RWPE2 (cell line): ENCODE measurements at places on chromosomes 3 and 15.

DNA sequence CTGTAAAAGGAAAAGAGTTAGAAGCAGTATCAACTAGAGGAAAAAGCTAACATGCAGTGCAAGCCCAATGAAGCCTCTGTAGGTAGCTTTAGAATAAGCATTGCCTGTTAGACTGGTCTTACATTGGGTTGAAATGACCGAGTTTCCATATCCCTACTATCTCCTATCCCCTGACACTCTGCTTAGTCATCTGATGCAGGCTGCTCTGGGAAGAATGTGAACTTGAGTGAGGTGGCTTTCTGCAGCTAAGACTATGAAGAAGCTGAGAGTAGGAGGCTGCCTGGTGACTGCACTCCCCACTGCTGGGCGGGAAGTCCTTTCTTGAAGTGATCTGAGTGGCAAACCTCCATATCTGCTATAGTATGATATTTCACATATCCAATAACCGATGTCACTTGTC, 64.7 kb downstream of the OXSM start:
- no peak for DNase-seq

DNA sequence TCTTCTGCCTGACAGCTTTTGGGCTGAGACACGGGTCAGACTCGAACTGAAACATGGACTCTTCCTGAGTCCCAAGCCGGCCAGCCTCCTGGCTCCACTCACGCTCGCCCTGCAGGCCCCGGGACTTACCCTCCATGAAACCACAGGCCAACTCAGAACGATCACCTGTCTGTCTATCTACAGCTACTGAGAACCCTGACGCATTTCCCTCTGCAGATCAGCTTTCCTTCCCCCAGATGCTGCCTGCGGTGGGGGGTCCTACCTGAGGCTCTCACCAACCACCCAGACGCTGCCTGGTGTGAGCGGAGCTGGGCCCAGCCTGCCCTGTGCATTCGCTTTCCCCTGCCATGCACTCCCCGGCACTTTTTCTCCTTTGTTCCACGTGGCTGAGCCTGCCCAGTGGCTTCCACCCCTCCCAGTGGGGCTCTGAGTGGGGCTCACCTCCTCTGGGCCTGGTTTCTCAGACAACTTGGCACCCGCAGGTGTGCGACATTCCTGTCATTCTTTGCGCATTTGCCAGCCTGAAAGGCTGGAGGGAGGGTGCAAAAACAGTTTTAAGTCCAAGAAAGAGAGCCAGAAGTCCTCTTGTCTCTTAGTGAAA, 60.2 kb downstream of the PLXNA1 start:
- DNase-seq: peak; percentile 67

- no peak for DNase-seq
Measured at GRCh38 chr15:69535101-69535638, 82.6 kb downstream of the RPLP1 start.

GRCh38 chr3:73029321-73029796, 32.1 kb upstream of the EBLN2 start:
- DNase-seq: no peak

DNA sequence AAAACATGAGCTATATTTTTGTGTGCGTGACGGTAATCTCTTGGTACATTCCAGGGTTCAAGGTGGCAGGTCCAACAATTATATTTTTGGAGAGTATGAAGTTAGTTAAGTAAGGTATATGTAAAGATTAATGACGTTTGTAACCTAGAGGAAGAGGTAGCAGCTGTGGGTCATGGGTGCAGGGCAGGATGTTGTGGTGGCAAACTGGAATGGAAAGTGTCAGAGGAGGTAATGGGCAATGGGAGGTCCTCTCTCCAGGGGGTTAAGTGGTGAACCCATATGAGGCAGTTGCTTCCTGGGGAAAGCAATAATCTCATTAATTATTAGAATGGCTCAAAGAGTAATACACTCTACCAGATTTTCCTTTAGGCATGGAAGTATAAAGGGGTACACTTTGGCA, 1.0 kb upstream of the CD200R1L start:
- no peak for DNase-seq

GRCh38 chr3:4091786-4092185, 211.4 kb upstream of the SETMAR start:
- DNase-seq: no peak

DNA sequence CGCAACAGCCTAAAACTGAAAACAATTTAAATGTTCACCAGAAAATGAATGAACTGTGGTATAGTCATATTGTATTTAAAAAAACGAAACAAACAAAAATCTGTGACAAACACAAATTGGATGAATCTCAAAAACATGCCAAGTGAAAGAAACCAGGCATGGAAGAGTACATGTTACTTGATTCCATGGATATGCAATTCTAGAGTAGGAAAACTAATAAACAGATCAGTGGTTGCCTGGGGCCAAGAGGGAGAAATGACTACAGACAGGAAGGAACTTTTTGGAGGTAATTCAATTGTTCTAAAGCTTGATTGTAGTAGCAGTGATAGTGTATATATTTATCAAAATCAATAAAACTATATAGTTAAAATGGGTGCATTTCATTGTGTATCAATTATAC, 16.8 kb downstream of the UBE3A start:
- no peak for DNase-seq

DNA sequence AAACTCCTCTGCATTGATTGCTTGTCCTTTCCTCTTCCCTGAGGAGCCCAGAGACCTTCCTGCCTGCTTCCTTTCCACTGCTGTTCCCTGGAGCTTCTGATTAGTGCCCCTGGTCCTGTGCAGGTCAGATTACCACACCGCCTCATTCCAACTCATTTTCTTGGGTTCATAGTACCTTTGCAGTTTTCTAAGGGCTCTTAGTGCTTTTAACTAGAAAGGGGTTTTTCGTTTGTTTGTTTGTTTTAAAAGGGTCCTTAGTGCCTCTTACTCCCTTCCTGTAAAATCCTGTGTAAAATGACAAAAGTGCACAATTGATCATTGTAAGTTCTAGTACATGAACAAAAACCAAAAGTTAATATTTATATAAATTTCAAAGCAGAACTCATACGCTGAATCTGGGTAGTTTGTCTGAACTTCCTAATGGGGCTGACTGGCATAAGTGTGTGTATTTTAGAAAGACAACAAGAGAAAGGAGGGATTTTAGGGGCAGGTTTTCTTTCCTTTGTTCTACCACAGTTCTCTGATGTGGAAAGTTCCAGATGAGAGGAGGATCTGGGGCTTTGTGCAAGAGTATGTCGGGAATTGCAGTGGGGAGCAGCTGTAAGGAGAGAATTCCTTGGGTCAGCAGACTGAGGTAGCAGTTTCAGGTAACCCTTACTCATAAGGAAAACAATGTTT, 30.6 kb downstream of the SNRK start:
- no peak for DNase-seq

- no peak for DNase-seq
Measured at GRCh38 chr3:106167728-106168127, 298.9 kb upstream of the CBLB start.

DNA sequence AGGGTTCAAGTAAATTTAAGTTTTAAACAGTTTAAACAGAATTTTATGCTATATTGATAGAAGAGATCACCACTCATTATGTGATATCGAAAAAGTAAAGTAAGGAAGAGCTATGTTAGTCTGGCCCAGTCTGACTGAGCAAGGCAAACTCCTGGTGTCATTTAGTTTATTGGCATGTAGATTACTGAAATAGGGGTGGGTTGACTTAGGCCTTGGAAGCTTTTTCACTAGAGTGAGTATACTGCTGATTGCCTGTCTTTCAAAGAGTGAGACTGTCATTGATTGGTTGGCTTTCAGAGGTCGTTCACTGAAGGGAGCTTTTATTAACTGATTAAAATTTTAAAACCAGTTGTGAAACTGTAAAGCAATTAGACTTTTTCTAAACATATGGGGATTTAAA, 294.5 kb downstream of the NAALADL2 start:
- DNase-seq: no peak

DNA sequence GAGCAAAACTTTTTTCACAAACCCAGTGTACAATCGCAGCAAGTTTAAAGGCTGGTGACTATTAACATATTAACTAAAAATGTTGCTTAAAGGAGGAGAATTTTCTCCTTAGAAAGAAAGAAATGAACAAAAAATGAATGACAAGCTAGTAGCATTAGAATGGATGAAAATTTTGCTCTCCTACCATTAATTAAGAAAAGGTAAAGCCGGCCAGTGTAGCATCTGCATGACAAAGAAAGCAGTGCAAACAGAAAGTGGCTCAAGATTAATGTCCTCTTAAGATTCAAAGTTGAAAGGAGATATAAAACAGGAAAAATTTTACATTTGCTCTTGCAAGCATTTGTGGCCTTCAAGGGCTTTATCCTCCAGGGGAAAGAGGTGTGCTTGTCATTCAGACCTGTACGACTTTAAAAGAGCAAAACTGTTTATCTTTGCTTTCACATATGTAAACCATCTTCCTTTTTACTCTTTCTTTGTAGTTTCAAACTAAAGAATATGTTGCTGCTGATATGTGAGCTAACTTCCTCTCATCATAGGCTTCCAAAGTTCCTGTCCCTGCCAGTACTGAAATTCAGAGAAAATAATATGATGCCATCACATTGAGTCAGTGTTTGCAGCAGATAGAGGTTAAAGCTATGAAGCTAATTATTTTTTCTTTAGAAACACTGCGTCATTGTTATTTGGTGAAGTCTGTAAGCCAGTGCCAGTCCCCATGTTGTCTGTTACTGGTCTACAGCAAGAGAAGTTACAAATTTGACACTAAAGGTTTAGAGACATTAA, 439.1 kb upstream of the GRM7 start:
- no peak for DNase-seq

- DNase-seq: no peak
Measured at GRCh38 chr15:47885920-47886319, 168.6 kb downstream of the SEMA6D start.

DNA sequence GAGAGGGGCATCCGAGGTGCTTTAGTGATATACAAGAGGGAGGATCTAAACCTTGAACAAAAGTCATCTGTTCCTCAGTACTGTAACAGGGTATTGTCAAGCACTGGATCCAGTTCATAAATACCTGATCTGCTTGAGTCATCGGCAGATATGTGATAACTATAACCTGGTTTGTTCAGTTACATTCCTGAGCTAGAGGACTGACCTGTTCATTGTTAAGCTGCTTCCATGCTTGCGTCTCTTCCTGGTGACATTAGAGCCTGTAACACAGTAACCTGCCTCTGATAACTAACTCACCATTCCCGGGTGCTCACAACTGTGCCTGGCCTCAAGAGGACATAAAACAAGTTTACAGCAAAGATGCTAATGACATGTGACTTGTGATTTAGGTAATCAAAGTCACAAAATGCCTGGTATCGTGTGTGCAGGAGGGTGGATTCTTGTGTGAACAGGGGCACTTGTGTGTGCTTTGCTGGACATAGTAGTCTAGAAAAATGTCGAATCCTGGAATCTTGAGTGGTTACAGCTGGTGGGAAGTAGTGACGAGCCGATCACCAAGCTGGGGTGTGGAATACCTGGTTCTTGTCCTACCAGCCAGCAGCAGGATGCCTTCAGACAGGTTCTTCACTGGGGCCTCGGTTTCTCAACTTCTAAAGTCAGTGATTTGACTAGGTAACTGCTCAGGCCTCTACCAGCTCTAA, 30.9 kb upstream of the POLR2M start:
- DNase-seq: no peak

- no peak for DNase-seq
Measured at GRCh38 chr15:28006116-28006905, 92.8 kb downstream of the OCA2 start.

DNA sequence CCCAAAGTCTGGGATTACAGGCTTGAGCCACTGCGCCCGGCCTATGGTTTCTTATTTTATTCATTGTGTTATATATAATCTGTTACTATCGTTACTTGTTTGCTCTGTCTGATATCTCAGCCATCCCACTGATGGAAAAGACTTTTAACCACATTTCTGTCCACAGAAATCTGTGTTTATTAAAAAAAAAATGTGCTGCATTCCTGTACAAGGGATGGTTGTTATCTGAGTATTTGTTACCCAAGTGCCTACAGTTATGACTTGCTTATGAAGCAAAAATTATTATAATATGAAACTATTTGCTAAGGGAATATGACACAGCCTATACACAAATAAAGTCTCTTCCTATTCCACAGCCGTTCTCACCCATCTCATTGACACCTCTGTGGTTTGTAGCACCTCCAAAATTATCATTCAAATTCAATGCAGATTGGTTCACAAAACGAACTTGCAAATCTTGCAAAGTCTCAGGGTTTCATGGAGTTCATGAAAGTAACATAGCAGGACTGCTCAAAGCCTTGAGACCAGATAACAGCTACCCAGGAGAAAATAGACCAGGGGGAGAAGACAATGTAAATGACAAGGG, 47.4 kb upstream of the UBE2E1 start:
- DNase-seq: no peak

- no peak for DNase-seq
Measured at GRCh38 chr3:3696345-3696744, 102.9 kb upstream of the LRRN1 start.

DNA sequence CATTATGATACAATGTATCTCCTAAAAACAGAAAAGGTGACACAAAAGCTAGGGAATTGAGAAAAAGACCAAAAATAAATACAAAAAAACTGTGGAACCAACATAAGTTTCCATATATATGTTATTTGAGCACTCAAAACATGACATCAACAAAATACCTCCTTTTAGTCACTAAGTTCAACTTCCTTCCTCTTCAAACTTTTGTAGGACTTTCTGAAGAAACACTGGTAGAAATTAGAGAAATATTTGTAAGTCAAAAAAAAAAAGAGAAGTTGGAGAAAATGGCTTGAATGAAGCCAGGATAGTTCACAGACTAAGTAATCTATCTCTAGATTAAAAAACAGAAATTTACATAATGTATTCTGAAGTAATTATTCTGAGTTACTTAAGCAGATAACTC, 208.4 kb upstream of the ALCAM start:
- DNase-seq: no peak

DNA sequence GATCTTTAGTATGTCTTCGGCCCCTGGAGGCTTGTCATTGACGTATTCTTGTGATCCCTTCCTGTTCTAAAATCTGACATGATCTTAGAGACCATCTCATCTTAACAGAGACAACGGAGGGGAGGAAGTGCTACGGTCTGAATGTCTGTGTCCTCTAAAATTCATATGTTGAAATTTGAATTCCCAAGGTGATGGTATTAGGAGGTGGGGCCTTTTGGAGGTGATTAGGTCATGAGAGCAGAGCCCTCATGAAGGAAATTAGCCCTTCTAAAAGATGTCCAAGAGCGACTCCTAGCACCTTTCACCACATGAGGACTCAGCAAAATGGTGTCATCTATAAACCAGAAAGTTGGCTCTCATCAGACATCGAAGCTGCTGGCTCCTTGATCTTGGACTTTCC, 233.2 kb upstream of the CMC1 start:
- DNase-seq: no peak

- DNase-seq: peak; percentile 94
Measured at GRCh38 chr15:88918738-88919137, 5.6 kb upstream of the MFGE8 start.
